Muscle of leg (tissue), 16 donors: ENCODE measurements at places on chromosomes 4 and X. TPM values are rescaled to one million over a fixed set of nuclear protein-coding genes. Genes with fewer than 3 reads are reported as not detected.

SSX3 gene
- total RNA-seq: not detected

RAB39B gene
- 0.40 TPM for total RNA-seq

SORCS2 gene
- total RNA-seq: 9.1 TPM

MAGEC1 gene
- total RNA-seq: not detected

GRCh38 chr4:99323756-99324155 is 2.6 kb upstream of the ADH1B start:
- peak; percentile 64 for DNase-seq

GRCh38 chr4:168265327-168265726 is 53.2 kb downstream of the DDX60 start:
- peak; percentile 6 for DNase-seq

- DNase-seq: peak; percentile 5
These were observed 25.6 kb upstream of the SMIM10L2A start for GRCh38 chrX:135396109-135396508.

DNA sequence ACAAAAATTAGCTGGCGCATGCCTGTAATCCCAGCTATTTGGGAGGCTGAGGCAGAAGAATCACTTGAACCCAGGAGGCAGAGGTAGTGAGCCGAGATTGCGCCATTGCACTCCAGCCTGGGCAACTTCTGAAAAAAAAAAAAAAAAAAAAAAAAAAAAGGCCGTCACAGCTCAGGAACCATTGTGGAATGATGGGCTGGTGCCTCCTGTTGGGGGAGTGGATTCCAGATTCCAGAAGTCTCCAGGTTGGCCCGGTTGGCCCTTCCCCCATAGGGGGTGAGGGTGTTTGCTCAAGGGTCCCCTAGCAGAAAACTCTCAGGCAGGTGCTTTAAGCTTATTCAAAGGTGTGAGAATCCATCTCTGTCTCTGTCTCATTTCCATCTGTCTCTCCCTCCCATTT is 11.5 kb downstream of the SH3TC1 start:
- no peak for DNase-seq

GRCh38 chrX:15391850-15392249 is 7.6 kb upstream of the VEGFD start:
- DNase-seq: no peak

DNA sequence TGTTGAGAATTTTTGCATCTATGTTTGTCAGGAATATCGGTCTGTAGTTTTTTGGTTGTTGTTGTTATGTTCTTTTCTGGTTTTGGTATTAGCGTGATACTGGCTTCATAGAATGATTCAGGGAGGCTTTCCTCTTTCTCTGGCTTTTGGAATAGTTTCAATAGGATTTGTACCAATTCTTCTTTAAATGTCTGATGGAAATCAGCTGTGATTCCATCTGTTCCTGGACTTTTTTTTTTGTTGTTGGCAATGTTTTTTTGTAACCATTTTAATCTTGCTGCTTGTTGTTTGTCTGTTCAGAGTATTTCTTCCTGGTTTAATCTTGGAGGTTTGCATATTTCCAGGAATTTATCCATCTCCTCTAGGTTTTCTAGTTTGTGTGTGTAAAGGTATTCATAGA is 81.5 kb upstream of the GK2 start:
- DNase-seq: no peak

DNA sequence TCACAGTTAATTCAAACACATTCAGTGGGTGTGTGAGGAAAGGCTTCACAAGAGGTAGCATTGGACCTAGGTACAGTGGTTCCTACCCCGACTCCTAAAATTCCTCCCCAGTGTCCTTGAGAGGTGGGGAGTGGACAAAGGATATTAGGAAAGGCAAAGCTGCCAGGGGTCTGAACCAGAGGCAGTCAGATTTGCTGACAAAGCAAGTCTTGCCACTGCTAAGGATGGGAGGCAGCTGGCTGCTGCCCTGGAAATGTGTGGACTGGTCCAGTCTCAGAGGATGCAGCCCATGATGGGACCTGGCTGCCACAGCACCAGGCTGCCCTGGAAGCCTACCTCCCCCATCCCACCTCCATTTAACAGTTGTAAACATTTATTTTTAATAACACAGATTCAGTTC is 4.1 kb upstream of the PHF8 start:
- no peak for DNase-seq
